ENCODE measurements at places on chromosomes 5 and 9.
A peak's percentile ranks its signal among the peaks of the same experiment; 100 is the strongest.

- peak; percentile 5 for DNase-seq
Measured at GRCh38 chr5:12250454-12250853, 346.2 kb upstream of the CTNND2 start.

GRCh38 chr9:134214386-134214765, 50.0 kb upstream of the RNU6ATAC start:
- no peak for DNase-seq

DNA sequence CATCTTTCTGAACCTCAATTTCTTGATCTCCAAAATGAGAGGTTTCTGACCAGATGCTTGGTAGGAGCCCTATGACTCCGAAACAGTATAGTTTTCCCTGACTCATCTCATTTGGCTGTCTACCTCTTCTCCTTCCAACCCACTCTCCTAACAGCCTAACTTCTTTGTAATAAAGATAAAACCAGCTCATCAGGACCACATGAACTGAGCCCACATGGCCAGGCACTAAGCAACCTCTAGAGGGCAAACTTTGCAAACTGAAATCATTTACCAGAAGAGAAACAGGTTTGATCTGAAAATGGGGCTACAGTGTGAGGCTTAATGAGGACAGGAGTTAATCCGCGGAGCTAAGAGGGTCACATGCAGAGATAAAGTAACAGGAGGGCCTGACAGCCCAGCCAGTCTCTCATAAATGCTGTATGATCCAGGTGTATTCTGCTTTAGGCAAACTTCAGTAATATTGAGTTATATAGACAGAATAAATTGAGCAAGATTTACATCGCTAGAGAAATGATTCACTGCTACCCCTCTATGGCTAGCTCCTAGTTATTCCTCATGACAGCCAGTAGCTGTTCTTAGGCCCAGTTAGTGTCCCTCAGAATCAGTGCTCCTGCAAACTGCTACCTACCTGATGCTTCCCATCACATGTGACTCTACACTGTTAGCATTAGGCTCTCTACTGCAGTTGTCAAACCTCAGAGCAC, 64.6 kb downstream of the ABCA1 start:
- DNase-seq: peak; percentile 81

GRCh38 chr5:111960476-111961215, 203.7 kb upstream of the NREP start:
- no peak for DNase-seq

- no peak for DNase-seq
Measured at GRCh38 chr5:79418276-79418675, 95.7 kb downstream of the HOMER1 start.

DNA sequence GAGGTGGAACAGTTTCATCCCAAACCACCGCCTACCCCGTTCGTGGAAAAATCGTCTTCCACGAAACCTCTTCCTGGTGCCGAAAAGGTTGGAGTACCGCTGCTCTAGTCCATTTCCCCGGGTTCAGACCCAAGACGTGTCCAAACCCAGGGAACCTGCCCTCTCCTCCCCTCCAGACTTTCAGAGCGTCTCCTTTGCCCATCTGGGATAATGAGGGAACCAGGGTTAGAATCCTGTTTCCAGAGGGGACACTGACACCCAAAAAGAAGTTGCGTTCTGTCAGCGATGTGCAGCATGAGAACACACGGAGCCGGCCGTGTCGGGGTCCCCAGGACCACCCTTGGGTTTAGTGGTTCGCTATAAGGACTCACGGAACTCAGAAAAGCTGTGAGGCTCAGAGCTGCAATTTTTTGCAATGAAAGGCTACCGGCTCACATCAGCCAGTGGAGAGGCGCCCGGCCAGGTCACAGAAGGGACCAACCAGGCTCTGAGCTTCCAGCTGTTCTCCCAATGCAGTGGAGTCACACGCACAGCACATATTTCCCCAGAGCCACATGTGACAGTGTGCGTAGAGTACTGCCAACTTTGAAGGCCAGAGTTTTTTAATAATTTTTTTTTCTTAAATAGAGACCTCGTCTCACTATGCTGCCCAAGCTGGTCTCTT, 19.4 kb downstream of the LAMC3 start:
- no peak for DNase-seq

- no peak for DNase-seq
Measured at GRCh38 chr9:133638711-133639110, 2.5 kb downstream of the DBH start.

DNA sequence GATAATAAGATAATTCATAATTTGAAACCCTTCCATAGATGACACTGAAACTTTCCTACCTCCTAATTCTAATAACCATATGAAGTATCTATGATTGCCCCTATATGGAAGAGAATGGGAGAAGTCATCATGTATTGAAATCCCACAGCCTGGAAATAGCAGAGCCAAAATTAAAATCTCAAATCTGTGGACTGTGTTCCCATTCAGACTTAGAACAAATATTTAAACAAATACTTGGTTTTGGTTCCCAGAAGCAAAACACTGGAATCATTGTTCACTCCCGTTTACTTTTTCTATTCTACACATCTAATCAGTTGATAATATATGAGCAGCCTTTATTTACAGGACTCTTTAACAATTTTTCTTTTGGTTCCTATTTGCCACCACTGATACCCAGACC, 92.6 kb upstream of the PTPRD start:
- DNase-seq: no peak

DNA sequence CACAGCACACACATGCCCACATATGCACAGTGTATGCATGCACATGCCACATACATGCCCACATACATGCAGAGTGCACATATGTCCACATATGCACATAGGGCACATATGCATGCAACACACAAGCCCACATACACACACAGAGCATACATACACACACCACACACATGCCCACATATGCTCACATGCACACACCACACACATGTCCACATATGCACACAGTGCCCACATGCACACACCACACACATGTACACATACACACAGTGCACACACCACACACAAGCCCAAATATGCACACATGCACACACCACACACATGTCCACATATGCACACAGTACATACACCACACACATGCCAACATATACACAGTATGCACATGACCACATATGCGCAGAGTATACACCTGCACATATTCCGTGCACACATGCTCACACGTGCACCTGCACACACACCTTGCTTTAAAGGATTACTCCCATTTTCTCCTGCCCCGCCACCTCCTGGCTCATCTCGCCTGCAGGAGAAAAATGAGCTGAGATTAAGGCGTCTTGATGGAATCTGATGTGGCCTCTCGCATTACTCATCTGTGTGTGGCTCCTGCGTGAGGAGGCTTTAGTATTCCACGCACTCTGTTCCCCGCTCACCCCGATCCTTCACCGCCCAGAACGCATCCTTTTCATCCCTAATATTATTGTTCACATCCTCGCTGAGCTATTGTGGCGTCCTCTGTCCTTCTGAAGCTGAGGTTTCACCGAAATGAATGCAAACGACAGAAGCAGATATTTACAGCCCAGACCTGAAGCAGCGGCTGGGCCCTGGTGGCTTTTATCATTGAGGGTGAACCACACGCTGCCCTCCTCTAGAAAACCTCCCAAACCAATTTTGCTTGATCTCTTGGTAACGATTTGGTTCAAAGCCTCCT, 182.7 kb downstream of the OLFM1 start:
- no peak for DNase-seq

DNA sequence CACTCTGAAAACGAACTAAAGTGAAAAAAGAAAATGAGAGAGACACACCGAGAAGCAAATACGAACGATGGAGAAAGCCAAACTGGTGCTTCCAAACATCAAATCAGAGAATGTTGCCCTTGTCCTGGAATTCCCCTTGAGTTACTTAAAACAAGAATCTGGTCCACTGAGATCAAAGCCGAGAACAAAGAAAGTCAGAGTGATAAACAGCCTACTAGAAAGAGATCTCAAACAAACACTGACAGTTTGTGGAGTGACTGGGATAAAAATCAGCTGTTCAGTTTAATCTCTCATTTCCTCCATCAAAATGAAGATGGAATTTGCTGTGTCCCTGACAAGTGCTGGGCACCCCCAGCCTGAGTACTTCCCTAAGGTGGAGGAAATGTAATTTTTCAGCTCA, 582.6 kb downstream of the NR2F1-AS1 start:
- DNase-seq: no peak
